ENCODE measurements at places on chromosomes 4 and X.
A peak's percentile ranks its signal among the peaks of the same experiment; 100 is the strongest.

GRCh38 chrX:139691843-139692505, 16.0 kb downstream of the MCF2 start:
- no peak for DNase-seq

DNA sequence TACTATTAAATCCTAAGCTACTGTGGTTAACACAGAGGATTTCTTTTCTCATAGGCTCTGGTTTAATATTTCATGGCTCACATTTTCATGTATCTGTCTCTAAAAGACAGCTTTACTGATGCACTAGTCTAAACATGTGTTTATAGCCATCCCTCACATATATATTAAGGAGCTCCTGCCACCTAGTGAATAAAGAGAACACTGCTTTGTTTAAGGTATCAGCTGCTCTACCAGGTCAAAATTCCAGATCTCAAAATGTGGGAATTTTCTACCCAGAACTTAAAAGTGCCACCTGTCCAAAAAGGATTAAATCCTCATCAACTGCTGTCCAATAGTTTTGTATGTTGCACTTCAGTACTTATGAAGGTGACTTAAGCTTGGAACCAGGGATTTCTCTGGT, 188.5 kb upstream of the TEX13C start:
- DNase-seq, result no peak

DNA sequence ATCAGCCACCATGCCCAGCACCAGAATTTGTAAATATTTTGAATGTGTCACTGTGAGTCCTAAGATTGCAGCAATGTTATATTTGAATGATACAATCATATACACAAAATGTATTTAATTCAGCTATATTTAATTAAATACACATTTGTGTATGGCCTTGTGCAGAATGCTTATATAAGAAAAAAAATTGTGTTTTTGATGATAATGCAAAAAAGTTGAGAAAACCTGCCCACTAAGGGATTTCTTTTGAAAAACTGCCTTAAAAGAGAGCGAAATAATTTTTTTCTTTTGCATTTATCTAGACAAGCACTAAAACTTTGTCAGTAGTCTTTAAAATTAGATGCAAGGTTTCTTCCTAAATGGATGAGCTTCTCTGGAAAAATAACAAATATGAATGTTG, 68.1 kb upstream of the OTUD4 start:
- no peak for DNase-seq

DNA sequence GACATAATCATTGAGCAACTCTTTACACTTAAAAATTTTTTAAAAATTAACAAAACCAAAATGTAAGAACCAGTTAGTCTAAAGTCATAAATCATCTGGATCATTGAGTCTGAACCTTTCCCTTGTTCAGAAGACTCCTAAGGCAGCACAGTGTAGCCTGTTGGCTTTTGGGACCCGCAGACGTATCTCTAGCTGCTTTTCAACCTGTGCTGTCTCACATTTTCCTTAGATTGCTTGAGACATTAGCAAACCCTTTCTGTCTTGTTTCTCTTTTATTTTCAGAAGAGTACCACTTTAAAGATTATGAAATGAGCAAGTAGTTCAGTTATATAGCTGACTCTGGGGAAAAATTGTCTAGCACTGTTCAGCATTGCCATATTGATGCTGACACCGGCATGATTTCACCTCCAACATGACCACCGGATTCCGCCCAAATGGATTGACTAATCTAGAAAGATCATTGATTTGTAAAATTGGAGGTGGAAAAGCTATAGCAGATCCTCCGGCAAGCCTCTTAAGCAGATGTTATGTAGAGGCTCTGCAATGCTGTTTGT, 8.9 kb downstream of the TCEANC start:
- no peak for DNase-seq

- DNase-seq, result peak; percentile 21
These were observed 49.2 kb downstream of the ENPP6 start for GRCh38 chr4:184168406-184169019.

- DNase-seq, result no peak
These were observed 176.2 kb upstream of the TACR3 start for GRCh38 chr4:103895876-103896465.

GRCh38 chr4:148034813-148035212, 302.9 kb downstream of the ARHGAP10 start:
- DNase-seq, result no peak

GRCh38 chrX:126448681-126449080, 103.9 kb downstream of the DCAF12L1 start:
- DNase-seq, result no peak

DNA sequence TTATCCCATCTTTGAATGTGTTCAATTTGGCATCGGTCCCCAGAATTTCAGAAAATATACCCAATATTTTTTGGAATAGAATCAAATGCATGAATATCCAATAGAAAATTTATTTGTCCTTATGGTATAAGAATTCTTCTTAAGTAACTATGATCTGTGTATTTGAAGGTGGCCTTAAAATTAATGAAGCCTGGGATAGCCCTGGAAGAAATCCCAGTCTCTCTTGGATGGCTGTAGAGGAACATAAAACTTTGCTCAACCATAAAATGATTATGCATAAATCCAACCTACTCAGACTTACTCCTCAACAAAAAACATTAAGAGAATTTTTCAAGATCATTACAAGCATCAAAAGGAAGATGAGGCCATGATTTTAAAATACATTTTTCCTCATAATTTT, 269.4 kb upstream of the SMIM31 start:
- no peak for DNase-seq

DNA sequence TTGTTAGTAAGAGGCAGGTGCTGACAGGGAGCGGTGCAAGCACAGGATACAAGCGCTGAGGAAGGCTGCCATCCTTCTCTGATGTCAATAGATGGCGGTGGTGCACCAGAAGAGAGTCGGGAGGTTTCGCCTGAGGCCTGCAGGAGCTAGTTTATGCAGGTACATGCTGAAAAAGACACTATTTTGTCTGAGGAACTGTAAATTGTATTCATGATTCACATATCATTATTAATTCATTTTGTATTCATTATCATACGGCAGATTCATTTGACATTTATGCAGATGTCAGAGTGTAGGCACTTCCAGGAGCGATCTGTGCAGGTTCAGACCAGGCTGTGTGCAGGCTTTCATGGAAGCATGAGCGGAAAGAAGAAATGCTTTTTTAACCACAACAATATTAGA, 824.0 kb downstream of the STIM2 start:
- DNase-seq, result no peak

GRCh38 chr4:66330125-66330524, 659.8 kb upstream of the EPHA5 start:
- DNase-seq, result no peak

Measured in stimulated activated CD8-positive, alpha-beta memory T cell treated with anti-CD3 and anti-CD28 coated beads, Interleukin-15, amount 100 ng/mL, for 4 hours (primary cell).